HFF-Myc (cell line): ENCODE measurements at places on chromosomes 2 and 18.

DNA sequence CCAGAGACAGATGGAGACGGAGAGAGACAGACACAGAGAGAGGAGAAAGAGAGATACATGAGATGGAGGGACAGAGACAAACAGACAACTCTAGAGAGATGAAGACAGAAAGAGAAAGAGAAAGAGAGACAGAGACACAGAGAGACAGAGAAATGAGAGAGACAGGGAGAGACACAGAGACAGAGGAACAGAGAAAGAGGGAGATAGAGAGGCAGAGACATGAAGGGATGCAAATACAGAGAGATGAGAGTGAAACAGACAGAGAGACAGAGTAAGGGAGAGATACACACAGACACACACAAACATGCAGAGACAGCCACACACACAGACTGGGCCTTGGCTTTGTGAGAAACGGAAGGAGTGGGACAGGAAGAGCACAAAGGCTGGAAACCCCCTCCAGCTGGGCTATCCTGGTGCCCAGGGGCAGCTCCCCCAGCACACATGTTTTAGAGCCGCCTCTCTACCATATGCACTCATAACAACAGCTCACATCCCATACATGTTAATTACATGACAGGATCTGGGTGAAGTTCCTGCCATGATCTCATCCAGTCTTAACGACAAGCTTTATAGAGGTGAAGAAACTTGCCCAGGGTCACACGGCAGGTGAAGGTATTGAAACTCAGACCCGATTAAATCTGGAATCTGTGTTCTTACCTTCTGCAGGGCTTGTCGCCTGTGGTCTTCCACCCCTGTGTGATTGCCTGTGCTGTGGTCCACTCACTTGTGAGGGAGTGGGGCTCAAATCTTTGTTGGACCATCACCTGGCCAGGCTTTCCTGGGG is 32.4 kb downstream of the IL18R1 start:
- no peak for DNase-seq

GRCh38 chr2:136246086-136246669 is 128.2 kb upstream of the CXCR4 start:
- DNase-seq: no peak

DNA sequence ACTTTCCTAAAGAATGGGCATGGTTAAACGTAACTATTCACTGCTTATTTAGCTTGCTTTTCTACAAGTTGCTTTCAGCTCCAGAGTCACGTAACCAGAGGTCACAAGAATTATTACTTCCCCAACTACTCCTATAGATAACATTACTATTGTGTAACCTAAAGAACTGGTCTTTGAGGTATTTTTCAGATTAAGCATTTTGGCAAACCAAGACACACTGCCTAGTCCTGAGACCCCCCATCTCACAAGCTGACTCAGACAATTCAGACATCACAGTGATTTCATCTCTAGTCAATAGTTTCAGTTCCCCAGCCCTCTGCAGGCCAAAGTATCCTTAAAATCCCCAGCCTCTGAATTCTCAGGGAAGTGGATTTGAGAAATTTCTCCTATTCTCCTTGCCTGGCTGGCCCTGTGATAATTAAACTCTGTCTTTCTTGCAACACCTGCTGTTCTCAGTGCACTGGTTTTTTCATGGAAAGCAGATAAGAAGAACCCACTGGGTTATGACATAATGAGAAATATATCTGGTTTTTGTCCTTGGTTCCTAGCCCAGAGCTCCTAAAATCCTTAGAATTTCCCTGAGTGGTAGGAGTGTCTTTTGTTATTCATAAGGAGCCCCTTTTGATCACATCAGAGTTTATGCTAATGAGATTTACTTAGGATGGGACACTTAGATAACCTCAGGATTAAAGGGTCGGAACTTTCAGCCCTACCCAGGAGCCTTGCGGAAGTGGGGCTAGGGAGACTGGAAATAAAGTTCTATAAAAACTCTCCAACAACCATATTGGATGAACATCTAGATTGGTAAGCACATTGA is 1310.8 kb upstream of the CHAC2 start:
- DNase-seq: no peak

DNA sequence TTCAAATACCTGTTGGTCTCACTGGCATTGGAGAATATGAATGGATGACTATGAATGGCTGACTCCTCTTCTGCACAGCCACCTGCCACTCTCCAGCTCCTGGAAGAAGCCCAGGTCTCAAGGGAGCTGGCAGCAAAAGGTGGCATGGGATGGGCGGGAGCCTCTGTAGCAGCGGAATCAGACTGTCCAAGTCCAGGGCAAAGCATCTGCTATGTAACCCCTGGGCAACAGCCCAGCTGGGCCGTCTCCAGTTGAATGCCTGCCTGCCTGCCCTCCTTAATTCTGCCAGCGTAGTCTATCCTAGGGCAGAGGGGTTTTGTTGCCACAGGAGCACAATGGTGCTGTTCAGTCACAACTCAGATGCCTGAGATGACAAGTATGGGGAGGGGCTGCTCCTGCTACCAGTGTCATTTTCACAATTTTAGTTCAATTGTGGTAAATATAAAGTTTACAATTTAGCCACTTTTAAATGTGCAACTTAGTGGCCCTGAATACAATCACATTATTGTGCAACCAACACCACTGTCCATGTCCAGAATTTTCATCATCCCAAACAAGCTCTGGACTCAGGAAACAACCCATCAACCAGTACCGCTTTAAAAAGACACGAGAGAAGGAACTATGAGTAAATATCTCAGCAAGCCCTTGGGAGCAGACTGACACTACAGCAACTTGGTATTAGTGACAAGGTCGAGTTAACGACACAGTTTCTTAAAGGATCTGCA is 115.2 kb downstream of the MYO5B start:
- DNase-seq: no peak

- no peak for DNase-seq
Observed at GRCh38 chr2:230267556-230267955, 42.0 kb downstream of the SP140 start.
